Fibroblast of lung (primary cell): ENCODE measurements at places on chromosomes 11 and 22. TPM values are rescaled to one million over a fixed set of nuclear protein-coding genes. Genes with fewer than 3 reads are reported as not detected.

SYT8 gene
- not detected in 2 replicates for total RNA-seq

DNA sequence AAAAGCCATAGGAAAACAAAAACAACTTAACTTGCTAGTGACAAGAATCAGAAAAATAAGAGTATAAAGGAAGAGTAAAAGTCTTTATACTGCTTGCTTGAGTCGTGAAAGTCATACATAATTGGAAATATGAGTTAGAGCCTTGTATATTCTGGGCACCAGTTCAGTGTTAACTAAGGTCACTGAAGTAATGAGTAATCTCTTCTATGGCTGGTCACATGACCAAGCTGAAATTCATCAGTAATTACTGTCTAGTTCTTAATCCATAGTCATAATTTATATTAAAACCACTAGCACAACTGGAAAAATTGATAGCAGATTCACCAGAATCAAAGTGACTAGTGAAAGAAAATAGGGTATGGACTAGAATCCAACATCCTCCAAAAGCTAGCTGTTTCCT is 84.4 kb upstream of the SLC5A12 start:
- no peak overlapping the region for H3K27ac ChIP-seq
- H3K4me1 ChIP-seq = no peaks in the 10 kb centered on the region
- H3K4me3 ChIP-seq = no peak overlapping the region
- no peaks in the 10 kb centered on the region for H3K36me3 ChIP-seq
- no peaks in the 10 kb centered on the region for H3K27me3 ChIP-seq

PTPRJ gene
- total RNA-seq = 3.9 and 5.8 TPM in 2 replicates

DNA sequence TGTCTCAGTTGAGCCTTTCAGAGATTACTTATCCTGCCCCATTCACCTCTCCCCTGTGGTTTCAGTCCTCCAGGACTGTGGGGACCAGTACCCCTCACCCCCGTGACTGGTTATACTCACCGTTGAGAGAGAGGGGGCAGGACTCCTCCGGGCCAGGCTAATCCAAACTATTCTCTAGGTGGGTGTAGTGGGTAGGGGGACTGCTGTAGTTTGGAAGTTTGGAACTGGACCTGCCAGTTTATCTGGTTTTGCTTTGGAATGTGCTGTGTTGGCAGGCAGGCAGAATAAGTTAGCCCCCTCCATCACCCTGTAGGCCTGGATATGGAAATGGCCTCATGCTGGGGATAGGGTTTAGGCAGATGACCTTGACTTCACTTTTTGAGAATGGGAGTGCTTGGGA is 13.5 kb downstream of the TEAD1 start:
- H3K27ac ChIP-seq = peak overlapping the region; percentile 1
- no peak overlapping the region for H3K4me3 ChIP-seq
- peaks cover 70% of the 10 kb centered on the region for H3K4me1 ChIP-seq
- no peaks in the 10 kb centered on the region for H3K36me3 ChIP-seq
- DNase-seq = no peak

DNA sequence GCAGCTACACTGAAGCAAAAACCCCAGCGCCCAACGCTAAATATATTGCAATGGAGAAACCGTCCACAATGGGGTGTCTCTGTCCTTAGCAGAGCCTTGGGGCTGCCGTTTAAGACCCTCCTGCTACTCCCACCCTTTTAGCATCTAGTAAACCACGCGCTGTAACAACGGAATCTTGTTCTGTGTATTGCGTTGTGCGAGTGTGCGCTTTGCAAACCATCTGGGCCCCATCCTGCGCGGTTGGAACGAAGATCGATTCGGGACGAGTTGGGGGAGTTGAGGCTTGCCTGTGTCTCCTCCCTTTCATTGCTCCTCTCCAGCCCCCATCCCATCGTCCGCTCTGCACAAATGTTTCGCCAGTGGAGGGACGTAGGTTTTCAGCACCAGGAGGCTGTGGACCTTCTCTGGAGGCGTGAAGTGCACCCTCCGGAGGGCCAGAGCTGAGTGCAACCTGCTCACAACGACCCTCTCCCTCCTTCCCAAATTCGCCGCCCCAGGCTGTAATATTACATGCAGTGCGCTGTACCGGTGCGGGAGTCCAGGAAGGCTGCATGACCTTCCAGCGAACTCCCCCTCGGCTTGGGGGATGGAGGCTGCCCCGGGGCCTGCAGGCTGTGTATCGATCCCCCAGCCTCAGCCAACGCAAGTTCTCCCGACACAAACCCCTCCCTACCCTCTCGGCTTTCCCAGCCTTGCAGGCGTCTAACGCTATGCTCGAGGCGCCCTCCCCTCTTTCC is 1.6 kb upstream of the KMT2A start:
- H3K4me3 ChIP-seq = peak overlapping the region; percentile 53
- H3K27ac ChIP-seq = no peak overlapping the region
- H3K27me3 ChIP-seq = no peaks in the 10 kb centered on the region
- peaks cover 10% of the 10 kb centered on the region for H3K4me1 ChIP-seq
- DNase-seq = peak; percentile 53

DNA sequence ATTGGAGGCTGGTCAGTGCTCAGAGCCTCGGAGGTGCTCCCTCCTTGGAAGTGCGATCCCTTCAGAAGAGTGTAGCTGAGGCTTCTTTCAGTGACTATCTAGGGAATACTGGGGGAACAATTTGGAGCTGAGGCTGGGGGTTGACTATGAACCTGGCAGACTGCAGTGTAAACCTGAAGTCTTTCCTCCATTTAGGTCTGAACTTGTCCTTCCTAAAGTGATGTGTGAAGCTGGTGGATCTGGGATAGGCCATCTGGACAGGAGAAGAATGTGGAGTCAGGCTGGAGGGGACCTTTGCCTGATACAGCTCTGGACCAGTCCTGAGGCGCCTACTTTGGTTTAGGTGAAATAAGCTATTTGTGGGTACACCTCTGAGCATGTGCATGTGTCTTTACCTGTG is 3.5 kb upstream of the INSC start:
- H3K27ac ChIP-seq = no peak overlapping the region
- H3K4me1 ChIP-seq = peaks cover 13% of the 10 kb centered on the region
- no peaks in the 10 kb centered on the region for H3K36me3 ChIP-seq
- DNase-seq = no peak
- H3K27me3 ChIP-seq = no peaks in the 10 kb centered on the region

DNA sequence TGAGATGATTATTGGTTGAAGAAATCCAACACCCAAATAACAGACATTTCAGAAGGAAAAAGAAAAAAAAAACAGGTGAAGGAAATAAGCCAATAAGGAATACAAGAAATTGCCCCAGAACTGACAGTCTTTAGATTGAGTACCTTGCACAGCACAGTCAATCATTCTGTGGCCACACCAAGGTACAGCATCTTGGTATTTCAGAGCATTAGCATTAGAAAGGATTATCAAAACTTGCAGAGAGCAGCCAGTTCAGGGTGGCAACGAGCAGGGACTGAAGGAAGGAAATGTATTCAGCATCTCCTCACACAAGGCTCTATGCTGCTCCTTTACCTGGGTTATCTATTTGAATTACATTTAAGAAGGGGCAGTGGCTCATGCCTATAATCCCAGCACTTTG is 2.1 kb downstream of the ADA2 start:
- no peak overlapping the region for H3K4me3 ChIP-seq
- H3K36me3 ChIP-seq = no peaks in the 10 kb centered on the region
- no peaks in the 10 kb centered on the region for H3K4me1 ChIP-seq
- no peaks in the 10 kb centered on the region for H3K27me3 ChIP-seq
- no peak for DNase-seq

DNA sequence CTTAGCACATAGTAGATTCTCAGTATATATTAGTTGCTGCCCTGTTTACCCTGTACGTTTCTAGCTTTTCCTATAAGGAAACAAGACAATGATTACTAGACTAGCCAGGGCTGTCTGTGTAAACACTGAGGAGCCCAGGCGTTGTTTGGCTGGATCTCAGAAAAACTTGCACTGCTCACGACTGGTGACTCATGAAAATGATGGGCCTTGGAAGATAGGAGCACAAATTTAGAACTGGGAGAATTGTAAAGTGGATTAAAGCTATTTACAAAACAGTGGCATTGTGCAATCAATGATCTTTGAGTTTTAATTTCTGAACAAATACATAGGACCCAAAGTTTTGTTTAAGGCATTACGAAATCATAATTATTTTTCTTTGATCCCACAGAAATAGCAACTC is 276.9 kb downstream of the FAM76B start:
- peak; percentile 96 for DNase-seq
- no peaks in the 10 kb centered on the region for H3K27me3 ChIP-seq
- no peak overlapping the region for H3K27ac ChIP-seq

TNRC6B gene
- 13.1 and 17.8 TPM in 2 replicates for total RNA-seq

DNA sequence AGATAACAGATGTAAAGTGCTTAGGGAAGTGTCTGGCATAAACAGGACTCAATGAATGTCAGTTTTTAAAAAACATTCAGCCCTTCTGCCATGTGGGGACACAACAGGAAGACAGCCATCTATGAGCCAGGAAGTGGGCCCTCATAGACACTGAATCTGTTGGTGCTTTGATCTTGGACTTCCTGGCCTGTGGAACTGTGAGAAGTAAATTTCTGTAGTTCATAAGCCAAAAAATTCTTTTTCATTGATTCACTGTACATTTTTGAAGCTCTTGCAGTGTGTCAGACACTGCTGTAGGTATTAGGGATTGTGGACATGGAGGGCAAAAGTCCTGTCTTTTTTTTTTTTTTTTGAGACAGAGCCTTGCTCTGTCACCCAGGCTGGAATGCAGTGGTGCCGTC is 188.6 kb downstream of the HIPK3 start:
- DNase-seq = no peak
- no peak overlapping the region for H3K27ac ChIP-seq
- no peak overlapping the region for H3K4me3 ChIP-seq

DNA sequence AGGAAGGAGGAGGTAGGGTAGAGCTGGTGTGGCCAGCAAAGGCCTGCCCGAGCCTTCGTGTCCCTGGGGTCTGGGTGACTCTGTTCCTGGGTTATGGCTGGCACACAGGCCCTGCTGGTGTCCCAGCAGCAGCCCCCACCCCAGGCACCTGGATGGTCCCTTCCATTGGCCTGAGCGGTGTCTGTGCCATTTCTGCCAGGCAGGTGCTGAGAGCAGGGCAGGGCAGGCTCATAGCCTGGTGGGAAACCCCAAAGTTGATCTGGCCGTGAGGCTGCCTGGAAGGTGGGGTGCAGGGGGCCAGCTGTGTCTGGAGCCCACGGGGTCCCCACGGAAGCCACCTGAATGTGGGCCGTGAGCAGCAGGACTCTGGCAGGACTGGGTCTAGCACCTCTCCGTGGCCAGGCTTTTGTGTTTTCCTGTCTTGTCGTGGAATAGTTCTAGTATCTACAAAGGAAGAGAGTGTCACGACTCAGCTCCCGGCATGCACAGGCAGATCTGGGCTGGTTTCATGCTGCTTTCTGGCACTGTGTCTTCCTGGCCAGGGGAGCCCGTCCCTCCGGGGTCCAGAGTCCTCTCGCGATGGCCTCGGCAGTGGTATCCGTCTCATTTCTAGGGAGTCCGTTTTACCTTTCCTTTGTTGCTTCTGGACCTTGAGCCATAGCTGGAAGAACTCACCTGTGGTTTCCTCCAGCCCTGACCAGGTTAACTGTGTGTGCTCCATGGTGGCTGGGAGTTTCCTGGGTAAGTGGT is 83.7 kb downstream of the KCNQ1 start:
- peaks cover 7% of the 10 kb centered on the region for H3K4me1 ChIP-seq
- no peak overlapping the region for H3K27ac ChIP-seq
- no peaks in the 10 kb centered on the region for H3K27me3 ChIP-seq
- H3K36me3 ChIP-seq = no peaks in the 10 kb centered on the region

GRCh38 chr11:44928144-44928543 is 22.5 kb downstream of the TP53I11 start:
- H3K27me3 ChIP-seq = no peaks in the 10 kb centered on the region
- H3K4me3 ChIP-seq = no peak overlapping the region
- peaks cover 1% of the 10 kb centered on the region for H3K36me3 ChIP-seq
- no peak for DNase-seq
- H3K27ac ChIP-seq = no peak overlapping the region
- no peaks in the 10 kb centered on the region for H3K4me1 ChIP-seq

DNA sequence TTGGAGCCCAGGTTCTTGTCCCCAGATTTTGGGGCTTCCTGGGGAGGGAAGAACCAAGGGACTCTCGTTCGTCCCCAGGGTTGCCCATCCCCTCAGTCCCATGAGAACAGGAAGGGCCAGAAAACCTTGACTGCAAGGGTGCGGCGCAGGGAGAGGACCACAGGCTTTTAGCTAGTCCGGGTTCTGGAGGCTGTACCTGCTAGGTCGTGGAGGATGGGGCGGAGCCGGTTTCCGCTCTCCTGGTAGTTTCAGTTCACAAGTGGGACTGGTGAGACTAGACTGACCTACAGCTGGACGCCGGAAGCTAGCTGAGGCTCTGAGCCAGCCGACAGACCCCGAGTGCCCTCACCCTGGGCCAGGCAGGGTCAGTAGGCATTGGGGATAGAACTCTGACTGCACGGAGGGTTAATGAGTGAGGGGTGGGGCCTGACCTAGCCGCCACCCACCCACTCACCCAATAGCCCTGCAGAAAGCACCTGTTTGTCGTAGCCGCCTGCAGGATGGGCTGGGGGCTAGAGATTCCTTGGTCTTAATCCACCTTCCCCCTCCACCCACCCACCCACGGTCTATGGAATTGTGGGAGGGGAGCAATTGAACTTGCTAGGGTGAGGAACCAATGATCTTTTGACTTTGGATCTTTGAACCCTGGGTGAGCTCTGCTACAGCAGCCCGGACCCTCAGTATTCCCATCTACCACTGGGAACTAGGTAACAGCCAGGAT is 1.5 kb downstream of the MAFF start:
- peak; percentile 44 for DNase-seq
- peak overlapping the region; percentile 100 for H3K27ac ChIP-seq
- H3K27me3 ChIP-seq = no peaks in the 10 kb centered on the region
- H3K36me3 ChIP-seq = peaks cover 2% of the 10 kb centered on the region
- peak overlapping the region; percentile 87 for H3K4me3 ChIP-seq
- peaks cover 23% of the 10 kb centered on the region for H3K4me1 ChIP-seq

GRCh38 chr11:118635237-118635591 is 27.8 kb downstream of the PHLDB1 start:
- H3K27me3 ChIP-seq = no peaks in the 10 kb centered on the region
- DNase-seq = no peak
- H3K4me3 ChIP-seq = no peak overlapping the region
- peak overlapping the region; percentile 65 for H3K27ac ChIP-seq
- H3K4me1 ChIP-seq = peaks cover 35% of the 10 kb centered on the region
- peaks cover 47% of the 10 kb centered on the region for H3K36me3 ChIP-seq

DNA sequence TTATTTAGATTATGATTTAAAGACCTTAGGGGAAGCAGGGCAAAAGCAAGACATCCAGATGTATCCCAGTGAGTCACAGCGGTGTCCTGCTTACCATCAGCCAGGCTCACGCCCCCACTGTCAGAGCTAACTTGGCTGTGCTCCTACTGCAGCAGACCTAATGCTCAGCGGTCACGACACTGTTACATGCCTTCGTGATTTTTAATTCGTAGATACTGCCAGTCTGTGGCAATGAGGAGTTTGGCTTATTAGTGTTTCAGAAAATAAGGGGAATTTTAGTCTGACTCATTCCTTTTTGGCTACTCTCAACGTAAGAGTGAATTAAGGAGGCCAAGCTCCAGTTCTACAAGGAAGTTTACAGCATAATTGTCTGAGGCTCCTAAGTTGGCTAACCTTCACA is 22.7 kb downstream of the EFCAB6 start:
- DNase-seq = peak; percentile 87
- H3K36me3 ChIP-seq = no peaks in the 10 kb centered on the region

DNA sequence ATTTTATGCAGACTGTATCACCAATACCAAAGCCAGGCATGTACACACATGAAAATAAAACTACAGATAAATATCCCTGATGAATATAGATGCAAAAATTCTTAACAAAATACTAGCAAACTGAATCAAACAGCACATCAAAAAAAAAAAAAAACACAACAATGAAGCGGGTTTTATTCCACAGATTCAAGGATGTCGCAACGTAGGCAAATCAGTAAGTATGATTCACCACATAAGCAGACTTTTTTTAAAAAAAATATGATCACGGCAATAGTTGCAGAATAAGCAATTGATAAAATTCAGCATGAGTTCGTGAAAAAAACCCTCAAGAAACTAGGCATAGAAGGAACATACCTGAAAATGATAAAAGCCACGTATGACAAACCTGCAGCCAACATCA is 21.3 kb downstream of the OR51F1 start:
- H3K4me3 ChIP-seq = no peak overlapping the region
- H3K27me3 ChIP-seq = no peaks in the 10 kb centered on the region
- no peaks in the 10 kb centered on the region for H3K4me1 ChIP-seq
- no peak for DNase-seq
